8988T (cell line): ENCODE measurements at places on chromosomes 2 and 18.
A peak's percentile ranks its signal among the peaks of the same experiment; 100 is the strongest.

GRCh38 chr2:100018341-100019193 is 123.8 kb downstream of the AFF3 start:
- no peak for DNase-seq

DNA sequence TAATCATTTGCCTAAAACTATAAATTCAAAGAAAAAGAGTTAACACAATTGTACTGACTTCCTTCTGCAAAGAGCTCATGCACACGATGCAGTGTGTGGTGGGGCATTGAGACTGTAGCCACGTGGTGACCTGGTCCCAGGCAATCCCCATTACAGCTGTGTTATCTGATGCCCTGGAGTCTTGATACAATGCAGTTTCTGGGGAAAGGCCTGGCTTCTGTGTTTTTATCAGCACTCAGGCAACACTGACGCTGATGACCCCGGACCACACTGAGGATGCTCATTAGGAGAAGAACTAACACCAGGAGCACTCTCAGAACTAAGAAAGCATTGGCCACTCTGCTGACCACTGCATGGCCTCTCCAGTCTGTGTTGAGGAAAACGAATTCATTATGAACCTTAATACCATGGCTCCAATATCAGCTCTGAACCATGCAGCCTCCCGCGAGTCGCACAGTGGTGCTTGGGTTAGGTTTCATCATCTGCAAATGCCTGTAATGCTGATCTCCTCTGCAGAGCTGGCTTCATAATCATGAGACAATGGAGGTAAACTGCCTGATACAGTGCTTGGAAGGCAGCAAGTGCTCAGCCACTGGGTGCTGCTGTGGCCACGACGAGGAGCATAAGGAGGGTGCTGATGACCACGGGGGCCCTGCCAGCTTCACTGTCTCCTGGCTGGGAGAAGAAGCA is 218.5 kb downstream of the MYT1L start:
- no peak for DNase-seq

DNA sequence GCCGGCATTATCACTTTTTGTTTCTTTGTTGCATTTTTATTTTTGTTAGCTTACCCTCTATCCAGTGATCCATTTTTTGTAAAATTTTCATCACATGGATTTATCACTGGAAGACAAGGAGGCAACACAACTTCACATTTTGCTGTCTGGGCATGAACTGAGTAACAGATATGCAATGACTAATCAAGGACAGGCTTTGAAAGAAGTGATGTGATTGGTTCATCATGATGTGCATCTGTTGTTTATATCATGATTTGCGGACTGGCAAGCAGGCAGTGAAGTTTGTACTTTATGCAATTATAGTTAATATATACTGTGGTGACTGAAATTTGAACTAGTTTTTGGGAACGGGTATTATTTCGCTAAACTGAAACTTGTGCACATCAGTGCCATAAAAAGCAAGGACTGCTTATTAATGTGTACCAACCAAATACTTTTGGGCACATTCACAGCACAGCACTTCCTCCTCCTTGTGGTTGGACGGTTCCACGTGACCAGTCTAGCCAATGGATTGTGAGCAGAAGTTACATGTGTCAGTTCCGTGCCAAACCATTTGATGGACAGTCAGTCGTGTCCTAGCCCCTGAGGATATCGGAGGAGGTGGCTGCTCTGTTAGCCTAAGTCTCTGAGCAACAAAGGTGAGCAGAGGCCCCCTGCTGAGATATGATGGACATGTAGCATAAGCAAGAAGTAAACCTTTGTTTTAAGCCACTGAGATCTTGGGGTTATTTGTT is 201.4 kb upstream of the SIX2 start:
- no peak for DNase-seq

DNA sequence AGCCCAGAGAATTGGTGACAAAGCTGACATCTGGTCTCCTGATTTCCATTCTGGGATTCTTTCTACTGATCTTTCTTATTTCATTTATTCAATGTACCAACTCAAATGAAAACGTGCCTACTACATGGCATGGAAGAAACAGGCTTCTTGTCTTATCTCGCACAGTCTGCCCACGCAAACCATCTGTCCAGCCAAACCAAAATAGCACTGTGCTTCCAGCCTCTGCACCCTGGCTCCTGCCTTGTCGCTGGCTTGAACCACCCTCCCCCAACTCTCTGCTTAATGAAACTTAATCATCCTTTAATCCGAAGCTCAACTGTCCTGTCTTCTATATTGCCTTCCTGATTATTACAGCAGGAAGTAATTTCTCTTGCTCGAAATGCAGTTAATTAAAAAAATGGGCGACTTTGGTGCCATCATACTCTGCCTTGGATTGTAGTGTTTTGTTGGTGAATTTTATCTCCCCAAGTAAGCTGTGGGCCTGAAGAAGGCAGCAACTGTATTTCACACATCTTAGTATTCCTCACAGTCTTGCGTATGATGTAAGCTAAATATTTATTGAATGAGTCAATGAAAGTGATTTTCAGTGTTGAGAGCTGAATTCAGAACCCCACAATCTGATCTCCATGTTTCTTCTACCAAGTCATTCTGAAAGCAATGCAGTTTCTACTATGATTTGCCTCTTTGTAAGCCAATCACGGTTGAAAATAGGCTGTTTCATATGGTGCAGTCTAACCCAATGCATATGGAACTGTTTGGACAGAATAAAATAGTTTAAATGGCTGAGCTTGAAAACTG is 190.8 kb downstream of the TMEM247 start:
- DNase-seq, result no peak

GRCh38 chr2:231397011-231397927 is 1.8 kb downstream of the B3GNT7 start:
- DNase-seq, result peak; percentile 53
